ENCODE measurements at places on chromosomes 2 and 18.

- no peak for DNase-seq
Measured at GRCh38 chr2:224104668-224105386, 65.7 kb upstream of the SERPINE2 start.

DNA sequence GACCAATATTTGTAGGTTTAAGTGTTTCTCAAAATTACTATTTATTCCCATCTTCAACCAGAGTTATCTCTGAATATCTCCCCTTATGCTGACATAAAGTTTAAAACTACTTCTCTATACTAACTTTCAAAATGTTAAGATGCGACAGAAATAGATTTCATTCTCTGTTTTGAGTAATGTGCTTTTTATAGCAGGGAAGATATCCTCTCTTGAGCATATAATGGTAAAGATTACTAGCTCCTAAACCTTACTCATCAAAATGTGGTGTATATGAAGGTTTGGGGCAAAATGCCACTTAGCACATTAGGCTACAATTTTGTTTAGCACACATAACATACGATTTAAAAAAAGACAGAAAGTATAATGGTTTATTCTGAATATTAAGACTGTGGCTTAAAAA, 54.4 kb downstream of the CWC22 start:
- no peak for DNase-seq

- DNase-seq, result no peak
Measured at GRCh38 chr18:62085756-62086155, 101.1 kb downstream of the PIGN start.

- no peak for DNase-seq
Measured at GRCh38 chr2:179340678-179341077, 76.0 kb upstream of the SESTD1 start.

GRCh38 chr18:69757733-69758132, 189.9 kb downstream of the CD226 start:
- no peak for DNase-seq

- no peak for DNase-seq
Measured at GRCh38 chr2:220460257-220460985, 833.0 kb downstream of the SLC4A3 start.

DNA sequence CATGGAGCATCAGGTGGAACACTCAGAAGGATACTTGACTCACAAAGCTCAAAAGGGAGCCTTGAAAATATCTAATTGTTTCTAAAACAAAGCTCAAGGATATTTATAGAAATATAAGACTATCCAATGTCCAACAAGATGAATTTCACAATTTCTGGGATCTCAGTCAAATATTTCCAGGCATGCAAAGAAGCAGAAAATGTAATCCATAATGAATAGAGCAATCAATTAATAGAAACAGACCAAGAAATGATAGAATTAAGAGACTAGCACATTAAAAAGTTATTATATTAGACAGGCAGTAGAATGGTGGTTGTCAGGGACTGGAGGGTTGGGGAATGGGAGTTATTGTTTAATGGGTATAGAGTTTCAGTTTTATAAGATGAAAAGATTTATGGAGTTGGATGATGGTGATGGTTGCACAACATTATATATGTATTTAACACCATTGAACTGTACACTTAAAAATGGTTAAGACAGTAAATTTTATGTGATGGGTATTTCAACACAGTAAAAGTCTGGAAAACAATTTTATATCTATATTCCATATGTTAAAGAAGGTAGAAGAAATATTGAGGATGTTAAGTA, 189.9 kb upstream of the PIEZO2 start:
- DNase-seq, result no peak

GRCh38 chr18:6714010-6714409, 15.5 kb upstream of the ARHGAP28 start:
- peak; percentile 54 for DNase-seq

- DNase-seq, result no peak
Measured at GRCh38 chr2:227772197-227772661, 26.5 kb downstream of the SCYGR8 start.

- DNase-seq, result no peak
Measured at GRCh38 chr2:154713675-154714074, 15.2 kb downstream of the KCNJ3 start.

GRCh38 chr2:51003345-51004192, 28.4 kb downstream of the NRXN1 start:
- DNase-seq, result no peak

DNA sequence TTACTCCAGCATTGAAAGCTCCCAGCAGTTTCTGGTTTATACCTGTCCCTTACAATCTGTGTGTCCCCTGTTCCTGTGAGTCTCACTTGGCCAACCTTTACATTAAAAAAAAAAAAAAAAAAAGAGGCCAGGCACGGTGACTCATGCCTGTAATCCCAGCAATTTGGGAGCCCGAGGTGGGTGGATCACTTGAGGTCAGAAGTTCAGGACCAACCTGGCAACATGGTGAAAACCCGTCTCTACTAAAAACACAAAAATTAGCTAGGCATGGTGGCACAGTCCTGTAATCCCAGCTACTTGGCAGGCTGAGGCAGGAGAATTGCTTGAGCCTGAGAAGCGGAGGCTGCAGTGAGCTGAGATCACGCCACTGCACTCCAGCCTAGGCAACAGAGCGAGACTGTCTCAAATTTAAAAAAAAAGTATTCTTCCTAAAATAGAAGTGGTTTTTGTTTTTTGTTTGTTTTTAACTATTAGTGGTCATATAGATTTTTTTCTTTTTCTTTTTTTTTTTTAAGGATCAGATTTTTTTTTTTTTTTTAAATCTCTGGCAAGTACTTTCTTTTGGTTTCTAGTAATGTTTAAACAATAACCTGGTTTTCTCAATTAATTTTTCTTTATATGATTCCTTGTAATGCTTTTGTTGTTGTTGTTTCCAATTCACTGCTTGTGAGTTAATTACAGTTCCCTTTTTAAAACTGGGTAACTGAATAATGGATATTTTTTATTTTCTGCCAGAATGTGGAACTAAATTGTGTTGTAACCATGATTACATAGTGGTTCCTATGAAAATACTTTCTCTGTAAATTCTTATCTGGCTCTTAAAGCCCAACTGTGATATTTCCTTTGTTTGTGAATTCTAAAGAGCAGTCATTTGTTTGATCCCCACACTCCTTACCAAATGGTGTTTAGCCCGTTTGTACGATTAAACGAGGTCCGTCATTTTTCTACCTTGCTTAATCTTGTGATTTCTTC, 116.8 kb downstream of the CTAGE1 start:
- no peak for DNase-seq

DNA sequence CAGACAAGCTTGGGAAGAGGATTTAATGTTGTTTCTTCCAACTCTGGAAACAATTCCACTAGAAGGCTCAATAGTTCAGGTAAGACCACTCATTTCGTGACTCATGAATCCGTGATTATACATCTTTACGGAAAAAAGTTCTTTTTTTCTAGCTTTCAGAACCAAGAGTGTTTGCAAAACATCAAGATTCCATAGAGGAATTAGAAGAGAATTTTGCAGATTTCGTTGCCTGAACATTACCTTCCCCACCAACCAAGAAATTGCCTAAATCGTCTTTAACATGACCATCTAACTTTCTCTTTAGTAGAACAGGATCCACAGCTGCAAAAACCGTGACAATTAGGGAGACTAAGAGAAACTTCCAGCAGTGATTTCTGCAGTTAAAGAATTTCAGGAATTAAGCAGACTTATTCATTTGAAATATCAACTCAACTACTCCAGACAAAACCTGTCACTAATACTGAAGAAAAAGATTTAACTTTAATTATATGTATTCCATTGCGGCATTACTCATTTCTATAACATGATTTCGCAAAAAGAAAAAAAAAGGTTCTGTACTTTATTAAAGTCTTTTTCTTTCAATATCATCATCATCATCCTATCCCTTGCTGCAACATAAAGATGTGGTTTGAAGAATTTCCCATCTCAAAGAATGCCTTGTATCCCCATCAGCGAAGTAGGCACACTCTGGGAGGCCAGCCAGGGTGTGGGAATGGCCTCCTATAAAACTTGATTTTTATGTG, 1.9 kb upstream of the NAB1 start:
- no peak for DNase-seq

DNA sequence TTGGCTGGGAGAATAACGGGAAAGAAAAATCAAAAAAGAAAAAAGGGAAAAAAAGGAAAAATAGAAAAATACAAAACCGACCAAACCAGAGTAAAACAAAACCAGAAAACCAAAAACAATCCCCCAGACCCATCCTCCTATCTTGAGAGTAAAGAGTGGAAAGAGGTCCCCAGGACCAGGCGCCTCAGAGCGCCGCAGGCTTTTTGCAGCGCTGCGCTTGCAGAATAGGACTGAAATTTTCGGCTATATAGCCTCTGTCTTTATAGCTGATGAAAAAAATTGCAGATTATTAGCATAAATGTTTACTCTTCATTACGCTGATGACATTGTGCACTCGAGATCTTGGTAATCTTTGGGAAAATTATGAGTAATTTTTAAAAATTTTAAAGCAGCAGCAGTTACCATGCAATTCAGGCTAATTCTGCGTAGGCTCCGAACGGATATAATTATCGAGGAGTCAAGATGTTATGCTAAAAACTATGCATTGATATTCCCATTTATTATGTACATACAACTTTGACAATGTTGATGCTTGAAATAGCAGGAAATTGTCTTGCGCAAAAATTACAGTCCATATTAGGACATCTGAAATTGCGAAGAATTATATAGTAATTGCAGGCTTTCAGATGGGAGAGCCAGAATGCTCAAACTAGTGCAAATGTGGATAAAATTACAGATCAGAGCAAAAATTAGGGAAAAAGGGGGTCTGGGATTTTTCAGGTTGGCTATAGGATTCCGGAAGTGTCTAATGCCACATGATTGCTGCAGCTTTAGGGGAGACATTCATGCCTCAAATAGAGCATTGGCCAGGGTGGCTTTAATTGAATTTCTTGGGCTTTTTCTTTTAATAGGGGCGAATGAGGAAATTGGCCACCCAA, 8.3 kb downstream of the DLX1 start:
- DNase-seq, result no peak

GRCh38 chr2:226267516-226268289, 531.9 kb downstream of the IRS1 start:
- no peak for DNase-seq

DNA sequence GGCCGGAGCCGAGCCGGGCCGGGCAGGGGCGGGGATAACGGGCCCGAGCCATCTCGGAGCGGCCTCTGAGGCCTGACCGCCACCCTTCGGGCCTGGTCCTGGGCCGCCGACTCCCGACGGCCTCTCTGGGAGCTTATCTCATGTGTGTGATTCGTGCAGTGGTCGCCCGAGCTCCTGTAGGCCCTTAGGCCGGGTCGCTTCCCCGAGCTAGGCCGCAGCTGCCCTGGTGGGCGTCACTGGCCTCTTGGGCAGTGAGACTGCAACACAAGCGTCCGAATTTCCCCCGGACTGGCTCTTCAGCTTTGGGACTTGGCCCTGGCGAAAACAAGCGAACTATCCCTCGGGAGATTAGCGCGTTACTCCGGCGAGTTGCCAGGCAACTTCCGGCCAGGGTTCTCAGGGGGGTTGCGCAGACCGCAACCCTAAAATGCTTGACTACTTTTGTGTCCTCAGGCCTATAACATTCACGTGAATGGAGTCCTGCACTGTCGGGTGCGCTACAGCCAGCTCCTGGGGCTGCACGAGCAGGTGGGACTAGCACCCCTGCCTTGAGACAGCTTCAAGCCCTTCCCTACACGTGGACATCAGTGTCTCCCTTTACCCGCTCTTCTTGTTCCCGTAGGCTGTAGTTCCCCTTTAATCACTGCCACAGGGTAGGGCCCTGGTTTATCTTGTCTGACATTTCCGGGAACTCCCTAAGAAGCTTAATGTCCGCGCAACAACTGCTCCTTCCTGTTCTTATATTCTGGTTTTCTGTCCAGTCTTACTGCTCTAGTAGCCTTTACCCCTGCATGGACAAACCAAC, 602 bp downstream of the SNX17 start:
- no peak for DNase-seq

- no peak for DNase-seq
Measured at GRCh38 chr18:6745504-6746031, 16.1 kb downstream of the ARHGAP28 start.

DNA sequence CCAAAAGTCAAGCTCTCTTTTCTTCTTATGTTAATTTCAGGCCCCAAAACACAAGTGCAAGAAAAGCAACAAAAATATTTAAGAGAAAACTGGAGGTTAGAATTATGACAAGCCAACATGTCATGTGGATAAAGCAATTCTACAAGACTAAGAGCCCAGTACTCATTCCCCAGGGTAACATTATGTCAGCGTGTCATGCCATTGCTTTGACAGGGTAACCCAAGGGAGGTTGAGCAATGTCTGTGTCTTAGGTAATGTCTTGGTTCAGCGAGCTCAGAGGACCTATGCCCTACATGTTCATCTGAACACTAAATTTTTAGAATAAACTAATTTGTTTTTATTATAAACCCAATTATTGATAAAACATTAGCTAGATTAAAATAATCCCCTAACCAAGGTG, 173.2 kb upstream of the ZNF804A start:
- no peak for DNase-seq

DNA sequence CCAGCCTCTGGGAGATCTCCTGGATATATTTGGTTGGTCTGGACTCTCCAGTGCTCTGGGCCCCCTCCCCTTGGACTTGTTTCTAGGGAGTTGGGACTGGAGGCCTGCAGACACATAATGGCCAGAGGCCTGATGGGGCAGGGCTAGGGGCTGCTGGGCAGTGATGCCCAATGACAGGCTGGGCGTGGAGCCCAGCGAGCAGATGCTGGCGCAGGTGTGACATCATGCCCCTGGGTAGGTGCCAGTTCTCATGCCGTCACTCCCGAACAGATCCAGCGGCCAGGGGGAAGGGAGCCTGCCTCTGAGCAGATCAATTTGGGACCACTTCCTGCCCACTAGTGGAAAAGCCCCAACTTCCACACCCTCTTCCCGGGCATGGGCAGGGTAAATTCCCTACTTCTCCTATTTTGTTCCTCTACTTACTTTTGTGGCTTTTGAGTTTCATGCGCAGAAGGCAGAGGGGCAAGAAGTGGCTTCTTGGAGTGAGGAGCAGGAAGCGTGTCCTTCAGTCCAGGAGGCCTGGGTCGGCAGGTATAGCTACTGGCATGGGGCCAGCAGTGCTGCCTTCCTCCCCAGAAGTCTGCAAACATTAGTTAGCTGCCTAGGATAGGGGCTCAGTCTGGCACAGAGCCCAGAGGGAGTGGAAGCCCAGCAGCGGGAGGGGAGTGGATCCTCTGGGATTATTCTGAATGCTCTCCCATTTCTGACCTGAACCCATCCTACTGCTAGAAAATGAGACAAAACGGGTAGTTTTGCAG, 6.1 kb downstream of the MPV17 start:
- no peak for DNase-seq

DNA sequence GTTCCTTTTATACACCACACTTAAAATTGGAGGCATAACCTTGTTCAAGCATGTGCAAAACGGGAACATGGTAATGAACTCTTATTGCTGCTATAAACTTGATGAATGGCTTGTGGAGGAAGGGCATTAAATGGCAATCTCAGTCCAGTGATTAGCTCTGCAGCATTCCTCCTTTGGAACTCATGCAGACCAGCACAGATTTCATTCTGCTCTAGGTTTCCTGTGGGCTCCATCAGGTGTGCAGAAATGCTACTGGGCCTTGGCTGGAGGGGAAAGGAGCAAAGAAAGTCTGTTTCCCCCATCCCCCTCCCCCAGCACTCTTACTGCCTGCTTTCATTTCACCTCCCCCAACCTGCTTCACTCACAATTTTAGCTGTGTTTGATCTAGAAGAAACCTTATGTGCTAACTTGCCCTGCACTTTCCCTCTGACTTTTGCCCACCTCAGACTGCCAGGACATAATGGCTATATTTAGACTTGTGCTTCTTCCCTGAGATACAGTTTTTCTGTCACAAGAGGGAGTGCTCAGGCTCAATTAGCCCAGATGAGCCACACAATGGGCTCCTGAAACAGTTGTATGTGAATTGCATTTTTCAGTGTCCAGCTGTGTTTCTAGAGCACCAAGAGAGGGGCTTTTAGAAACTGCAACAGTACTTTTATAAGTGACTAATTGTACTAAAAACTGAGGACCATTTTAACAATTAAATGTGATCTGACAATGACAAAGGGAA, 109.8 kb downstream of the FSHR start:
- DNase-seq, result no peak
